Stimulated activated CD8-positive, alpha-beta memory T cell treated with anti-CD3 and anti-CD28 coated beads, Interleukin-4, amount 100 ng/mL, for 1 hour (primary cell): ENCODE measurements at places on chromosomes 3 and 15.

DNA sequence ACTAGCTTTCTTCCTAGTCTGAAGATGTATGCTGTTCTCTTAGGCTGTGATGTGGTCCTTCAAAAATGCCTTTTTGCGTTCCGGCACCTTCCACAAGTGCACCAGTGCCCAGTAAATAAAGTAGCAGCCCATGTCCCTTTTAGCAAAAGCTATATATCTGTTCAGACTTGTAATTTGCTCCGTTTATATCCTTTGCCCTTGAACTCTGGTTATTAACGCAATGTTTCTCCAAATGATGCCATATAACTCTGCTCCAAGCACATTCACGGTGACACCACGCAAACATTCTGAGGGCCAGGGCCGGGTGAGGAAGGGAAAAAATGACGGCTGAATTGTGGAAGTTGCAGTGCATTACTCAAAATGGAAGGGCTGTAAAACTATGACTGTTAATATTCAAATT, 1001.1 kb upstream of the NR2F2 start:
- no peak for DNase-seq

- DNase-seq, result no peak
Observed at GRCh38 chr15:56672721-56673120, 60.6 kb downstream of the ZNF280D start.

DNA sequence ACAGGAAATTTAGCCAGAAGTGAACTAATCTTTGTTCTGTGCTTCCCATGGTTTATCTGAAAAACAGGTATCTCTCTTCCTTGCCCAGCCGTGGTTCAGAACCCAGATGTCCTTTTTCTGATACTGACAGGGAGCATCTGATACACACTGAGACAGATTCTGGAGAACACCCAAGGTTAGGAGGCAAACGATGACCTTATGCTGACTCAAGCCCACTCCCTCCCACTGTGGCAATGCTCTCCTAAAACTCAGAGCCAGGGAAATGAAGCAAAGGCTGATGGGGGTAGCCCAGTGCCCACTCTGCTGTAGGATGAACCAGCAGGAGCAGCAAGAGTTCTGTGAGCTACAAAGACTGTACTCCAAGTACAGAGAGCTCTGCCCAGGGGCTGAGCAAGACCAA, 225.1 kb downstream of the NTRK3 start:
- DNase-seq, result no peak

- DNase-seq, result no peak
Observed at GRCh38 chr3:99647081-99647480, 8.7 kb downstream of the COL8A1 start.

DNA sequence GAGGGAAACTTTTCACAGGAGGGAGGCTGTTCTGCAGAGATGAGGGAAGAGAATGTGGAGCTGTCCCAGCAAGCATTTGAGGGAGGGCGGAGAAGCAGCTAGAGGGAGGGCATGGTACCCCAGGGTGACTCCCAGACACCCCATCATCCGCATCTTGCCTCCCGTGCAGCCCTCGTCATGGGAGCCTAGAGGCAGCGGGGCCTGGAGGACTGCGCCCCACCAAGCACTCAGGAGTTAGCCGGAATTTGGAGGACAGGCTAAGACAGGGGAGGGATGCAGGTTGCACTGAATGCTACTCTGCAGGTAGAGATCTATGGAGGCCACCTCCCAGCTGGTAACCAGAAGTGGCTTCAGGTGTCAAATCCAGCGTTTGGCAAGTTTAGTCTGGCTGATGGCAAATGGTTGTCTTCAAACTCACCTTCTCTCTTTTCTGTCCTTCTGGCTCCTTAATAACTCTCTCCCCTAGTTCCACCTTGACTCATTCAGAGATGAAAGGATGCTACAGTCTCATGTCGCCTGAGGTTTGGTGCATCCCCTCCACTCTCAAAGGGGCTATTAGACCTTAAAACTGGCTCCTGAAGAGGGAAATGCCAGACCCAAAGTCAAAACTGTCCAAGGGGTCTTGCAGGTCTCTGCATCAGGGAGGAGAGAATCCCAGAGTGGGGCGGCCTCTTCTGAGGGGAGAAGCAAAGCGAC, 155.9 kb upstream of the TLE3 start:
- no peak for DNase-seq

GRCh38 chr15:25730918-25731317, 132.2 kb downstream of the ATP10A start:
- no peak for DNase-seq

DNA sequence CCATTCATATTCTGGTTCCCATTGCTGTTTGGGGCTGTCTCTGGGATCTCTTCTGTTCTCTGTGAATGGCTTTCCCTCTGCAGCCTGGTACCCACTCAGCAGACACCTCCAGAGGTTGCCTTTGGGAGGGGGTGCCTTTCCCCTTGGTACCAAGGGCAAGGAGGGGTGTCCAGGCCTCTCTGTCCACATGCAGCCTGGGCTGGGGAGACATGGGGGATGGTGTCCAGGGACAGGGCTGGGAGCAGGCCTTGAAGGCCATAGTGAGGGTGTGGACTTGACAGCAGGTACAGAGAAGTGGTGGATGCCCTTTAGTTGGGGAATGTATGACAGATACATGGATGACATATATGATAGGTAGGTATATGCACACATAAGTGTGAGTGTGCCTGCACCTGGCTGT, 83.7 kb downstream of the PLXNA1 start:
- DNase-seq, result no peak

GRCh38 chr3:170999737-171000242, 26.7 kb downstream of the SLC2A2 start:
- DNase-seq, result no peak

GRCh38 chr3:69541711-69542088, 155.8 kb upstream of the FRMD4B start:
- no peak for DNase-seq

GRCh38 chr3:194161131-194162045, 25.4 kb downstream of the HES1 start:
- no peak for DNase-seq

DNA sequence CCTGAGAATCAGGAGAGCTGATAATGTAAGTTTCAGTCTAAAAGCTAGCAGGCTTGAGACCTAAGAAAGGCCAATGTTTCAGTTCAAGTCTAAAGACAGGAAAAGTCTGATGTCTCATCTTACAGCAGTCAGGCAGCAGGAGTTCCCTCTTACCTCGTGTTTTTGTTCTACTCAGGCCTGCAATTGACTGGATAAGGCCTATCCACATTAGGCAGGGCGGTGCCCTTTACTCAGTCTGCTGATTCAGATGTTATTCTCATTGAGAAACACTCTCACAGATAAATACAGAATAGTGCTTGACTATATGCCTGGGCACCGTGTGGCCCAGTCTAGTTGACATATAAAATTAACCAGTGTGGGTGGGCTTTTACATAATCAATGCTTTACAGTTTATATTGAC, 122.4 kb downstream of the NR1D2 start:
- no peak for DNase-seq

DNA sequence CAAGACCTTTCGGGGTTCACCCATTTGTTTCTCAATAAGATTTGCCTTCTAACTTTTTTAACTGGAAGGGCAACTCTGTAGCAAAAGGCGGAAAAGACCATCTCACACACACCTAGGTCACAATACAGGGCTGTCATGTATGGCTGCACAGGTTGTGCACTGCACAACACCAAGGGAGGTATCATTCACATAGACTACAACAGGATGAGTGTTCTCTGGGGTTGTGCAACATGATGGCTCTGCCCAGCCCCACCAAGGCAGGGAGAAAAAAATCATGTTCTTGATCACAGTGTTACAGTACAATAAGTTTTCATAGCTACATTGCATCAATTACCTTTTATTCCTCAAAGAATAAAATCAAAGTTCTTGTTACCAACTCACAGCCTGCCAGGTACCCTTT, 52.8 kb downstream of the ANXA2 start:
- no peak for DNase-seq

DNA sequence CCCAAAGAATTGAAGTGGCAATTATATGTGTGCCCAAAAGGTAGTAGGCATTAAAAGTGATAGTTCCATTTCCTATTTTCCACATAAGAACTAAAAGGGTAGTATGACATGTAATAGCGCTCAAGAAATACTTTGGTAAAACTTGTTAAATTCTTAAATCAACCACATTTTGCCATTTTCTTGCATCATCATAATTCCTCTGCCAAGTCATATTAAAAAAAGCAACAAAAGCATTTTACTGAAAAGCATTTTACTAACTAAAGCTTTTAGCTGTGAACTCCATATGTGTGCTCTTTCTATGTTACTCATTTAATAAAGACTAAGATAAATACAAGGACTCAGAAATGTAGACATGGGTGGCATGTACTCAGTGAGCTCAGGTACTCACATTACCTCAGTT, 70.1 kb downstream of the GPR160 start:
- no peak for DNase-seq

DNA sequence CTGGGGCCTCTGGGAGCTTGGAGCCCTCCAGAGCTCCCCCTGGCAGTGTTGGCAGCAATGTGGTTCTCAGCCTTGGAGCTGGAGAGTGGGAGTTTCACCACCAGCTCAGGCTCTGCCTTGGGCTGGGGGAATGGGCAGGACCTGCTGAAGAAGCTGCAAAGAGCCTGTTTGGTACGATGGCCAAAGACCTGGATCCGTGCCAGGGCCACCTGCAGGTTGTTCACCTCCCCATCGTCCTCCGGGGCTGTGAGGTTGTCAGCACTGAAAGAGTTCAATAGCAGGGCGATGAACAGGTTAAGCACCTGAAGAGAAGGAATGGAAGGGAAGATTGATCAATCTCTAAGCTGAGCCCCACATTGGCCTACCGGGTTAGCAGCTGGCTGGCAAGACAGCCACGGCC, 77.3 kb upstream of the SCN5A start:
- no peak for DNase-seq

DNA sequence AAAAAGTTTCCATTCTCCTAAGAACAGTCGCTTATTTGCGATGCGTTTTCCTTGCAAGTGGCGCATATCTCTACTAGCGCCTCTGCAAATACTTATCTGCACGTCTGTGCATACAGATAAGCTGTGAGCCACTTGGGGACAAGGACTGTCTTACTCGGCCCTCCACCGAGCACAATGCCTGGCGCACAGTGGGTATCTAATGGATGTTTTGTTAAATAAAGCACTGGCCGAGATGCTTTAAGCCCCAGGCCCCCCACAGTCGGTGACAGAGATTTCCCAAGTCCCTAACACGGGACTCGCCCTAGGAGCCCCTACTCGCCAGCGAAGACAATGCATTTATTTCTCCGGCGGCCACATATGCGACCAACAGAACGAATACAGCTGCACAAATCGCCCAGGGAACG, 503 bp downstream of the HLTF start:
- DNase-seq, result no peak

DNA sequence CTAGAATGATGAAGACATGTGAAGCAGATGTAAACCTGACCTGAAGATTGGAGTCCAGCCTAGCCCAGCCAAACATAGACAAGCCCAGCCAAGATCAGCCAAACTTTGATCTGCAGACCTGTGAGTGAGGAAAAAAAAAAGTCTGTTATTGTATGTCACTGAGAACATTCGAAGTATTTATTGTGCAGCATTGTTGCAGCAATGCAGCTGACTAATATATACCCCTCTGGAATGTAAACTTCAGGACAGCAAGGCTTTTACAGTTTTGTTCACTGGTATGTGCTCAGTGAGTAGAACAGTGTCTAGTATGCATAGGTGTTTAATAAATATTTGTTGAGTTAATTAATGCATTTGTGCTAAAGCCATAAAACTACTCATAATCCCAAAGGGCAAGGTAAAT, 23.4 kb downstream of the TMEM202 start:
- DNase-seq, result no peak

GRCh38 chr3:137348936-137349335, 391.2 kb downstream of the IL20RB start:
- no peak for DNase-seq

- no peak for DNase-seq
Observed at GRCh38 chr15:92812271-92812670, 87.9 kb upstream of the CHD2 start.

DNA sequence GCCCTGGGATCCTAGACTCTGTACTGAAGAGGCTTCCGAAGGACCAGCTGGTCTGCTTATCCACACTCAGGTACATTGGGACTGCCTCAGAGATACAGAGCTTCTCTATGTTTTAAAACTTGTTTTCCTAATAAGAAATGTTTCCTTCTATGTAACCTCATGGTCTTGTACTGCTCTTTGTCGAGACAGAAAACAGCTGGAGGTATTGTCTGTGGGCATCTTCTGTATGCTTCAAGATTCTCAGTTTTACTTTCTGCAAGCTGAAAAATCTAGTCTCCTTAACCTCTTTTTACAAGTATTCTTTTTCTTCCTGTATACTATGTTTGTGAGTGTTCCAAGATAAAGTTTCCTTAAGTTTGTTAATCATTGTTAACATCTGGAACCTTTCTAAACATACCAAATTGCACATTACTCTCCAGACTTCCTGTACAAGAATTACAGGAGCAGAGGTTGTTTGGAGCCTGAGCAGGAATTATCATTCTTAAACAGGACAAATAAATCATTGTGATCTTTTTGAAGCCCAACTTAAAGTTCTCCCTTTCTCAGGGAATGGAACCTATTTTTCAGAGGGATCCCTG, 358.3 kb upstream of the CFAP20DC start:
- DNase-seq, result no peak

GRCh38 chr15:101198800-101199199, 53.0 kb downstream of the CHSY1 start:
- DNase-seq, result no peak

DNA sequence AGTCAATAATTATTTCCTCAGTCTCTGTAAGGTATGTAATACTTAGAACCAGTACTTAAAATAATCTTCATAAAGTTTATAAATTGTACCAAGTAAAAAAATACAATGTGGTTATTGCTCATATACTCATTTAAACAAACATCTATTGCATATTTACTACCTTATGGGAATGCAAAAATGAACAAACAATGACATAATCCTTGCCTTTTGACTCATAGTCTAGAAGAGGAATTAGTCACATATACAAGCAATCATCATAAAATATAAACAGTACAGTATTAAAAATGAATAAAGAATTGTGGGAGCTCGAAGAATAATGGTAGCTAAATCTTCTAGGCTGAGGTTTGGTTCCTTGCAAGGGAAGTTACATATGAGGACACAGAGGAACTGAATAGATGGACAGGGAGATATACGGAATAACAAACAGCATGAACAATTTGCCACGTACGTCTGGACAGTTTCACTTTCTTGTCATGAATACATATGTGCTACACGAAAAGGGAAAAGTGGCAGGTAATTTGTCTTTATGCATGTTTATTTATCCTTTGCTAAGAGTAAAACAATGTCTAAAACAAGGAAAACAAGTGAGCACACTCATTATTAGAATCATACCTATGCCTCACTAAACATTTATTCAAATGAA, 17.2 kb downstream of the IMPG2 start:
- no peak for DNase-seq

DNA sequence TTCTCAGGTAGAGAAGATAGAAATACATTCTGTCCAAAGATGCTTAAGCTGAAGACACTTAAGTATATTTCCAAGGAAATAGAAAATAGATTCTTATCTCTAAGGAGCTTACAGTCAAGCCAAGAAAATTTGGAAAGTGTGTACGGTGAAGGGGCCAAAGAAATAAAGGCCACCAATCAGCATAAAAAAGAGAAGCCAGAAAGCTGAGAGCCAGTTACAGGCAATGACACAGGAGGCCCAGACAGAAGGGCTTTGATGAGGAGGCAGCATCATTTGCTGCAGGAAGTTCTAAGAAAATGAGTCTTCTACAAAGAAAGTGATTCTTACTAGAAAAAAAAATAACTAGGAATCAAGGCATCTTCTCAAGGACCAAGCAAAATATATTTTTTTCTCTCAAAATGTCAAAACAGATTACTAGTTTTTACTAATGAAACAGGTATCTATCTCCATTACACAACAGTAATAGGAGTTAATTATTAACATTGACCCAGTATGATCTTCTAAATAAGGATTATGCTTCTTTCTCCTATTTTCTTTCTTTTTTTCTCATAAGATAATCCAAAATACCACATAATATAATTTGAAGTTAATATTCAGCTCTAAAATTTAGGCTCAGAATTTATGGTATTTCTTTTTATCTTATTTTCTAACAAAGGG, 82.1 kb upstream of the PHLDB2 start:
- no peak for DNase-seq
